Thymus (tissue), 14 donors: ENCODE measurements at places on chromosomes 5 and 9. TPM values are rescaled to one million over a fixed set of nuclear protein-coding genes. Genes with fewer than 3 reads are reported as not detected.

DNA sequence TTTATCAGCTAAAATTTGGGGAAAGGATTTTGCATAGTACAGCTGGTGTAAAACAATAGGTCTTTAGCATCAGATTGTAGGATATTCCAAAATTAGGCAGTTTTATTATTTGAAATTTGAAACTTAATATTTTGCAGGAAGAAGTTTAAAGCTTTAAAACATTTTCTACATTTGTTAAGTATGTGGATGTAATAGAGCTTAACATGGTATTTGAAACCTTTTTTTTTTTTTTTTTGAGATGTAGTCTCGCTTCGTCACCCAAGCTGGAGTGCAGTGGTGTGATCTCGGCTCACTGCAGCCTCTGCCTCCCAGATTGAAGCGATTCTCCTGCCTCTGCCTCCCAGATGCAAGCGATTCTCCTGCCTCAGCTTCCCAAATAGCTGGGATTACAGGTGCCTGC lies 2.9 kb downstream of the DENND4C start:
- DNase-seq = no peak
- peak overlapping the region; percentile 7 for H3K4me3 ChIP-seq
- no peaks in the 10 kb centered on the region for H3K27me3 ChIP-seq
- H3K36me3 ChIP-seq = no peaks in the 10 kb centered on the region
- peaks cover 8% of the 10 kb centered on the region for H3K4me1 ChIP-seq
- H3K27ac ChIP-seq = no peak overlapping the region

DNA sequence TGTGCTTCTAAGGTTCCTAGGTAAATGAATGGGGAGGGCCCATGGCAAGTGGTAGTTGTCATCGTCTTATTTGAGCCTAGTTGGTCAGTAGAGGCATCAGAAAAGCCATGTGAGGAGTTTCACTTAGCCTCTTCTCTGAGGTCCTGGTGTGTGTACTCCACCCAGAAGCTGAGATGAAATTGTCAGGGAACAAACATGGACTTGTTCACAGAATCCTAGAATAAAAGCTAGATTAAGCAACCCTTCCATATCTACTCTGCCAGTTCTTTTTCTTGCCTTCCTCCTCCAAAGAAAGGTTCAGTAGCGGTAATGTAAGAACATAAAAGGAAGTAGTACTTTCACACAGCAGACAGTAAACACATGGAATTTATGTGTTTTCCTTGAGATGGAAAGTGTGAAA lies 70.4 kb downstream of the ARHGAP26 start:
- peaks cover 2% of the 10 kb centered on the region for H3K4me1 ChIP-seq
- no peak for DNase-seq
- no peak overlapping the region for H3K4me3 ChIP-seq
- H3K36me3 ChIP-seq = no peaks in the 10 kb centered on the region
- no peak overlapping the region for H3K27ac ChIP-seq

DNA sequence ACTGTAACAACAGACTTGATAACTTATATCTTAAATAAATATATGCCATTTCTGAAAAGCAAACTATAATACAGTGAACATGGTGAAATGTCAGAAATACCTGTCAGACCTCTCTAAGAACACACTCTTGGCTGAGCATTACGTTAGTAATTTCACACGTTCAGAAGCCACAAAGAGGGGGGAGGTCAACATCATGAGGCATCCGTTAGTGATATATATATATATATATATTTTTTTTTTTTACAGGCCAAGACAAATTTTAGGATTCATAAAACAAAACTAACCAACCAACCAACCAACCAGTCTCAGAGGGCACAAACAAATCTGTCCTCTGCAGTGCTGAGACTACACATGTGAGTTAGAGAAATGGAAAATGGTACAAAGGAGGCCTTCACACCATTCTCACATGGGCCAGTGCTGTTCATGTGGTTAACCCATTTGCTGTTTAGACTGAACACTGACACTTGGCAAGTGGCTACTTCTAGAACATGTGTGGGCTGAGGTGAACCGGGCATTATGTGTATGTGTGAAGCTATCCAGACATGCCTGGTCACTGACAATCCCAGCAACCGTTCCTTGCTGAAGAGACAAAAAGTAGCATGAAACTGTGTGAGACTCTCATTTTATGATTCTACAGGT lies 54.5 kb downstream of the ELL2 start:
- DNase-seq = no peak
- H3K36me3 ChIP-seq = no peaks in the 10 kb centered on the region
- no peaks in the 10 kb centered on the region for H3K27me3 ChIP-seq
- H3K4me3 ChIP-seq = no peak overlapping the region
- H3K27ac ChIP-seq = no peak overlapping the region
- no peaks in the 10 kb centered on the region for H3K4me1 ChIP-seq

GRCh38 chr5:100780376-100780870 lies 122.7 kb downstream of the ST8SIA4 start:
- H3K4me1 ChIP-seq = peaks cover 11% of the 10 kb centered on the region
- DNase-seq = peak; percentile 18
- H3K36me3 ChIP-seq = peaks cover 2% of the 10 kb centered on the region
- no peak overlapping the region for H3K4me3 ChIP-seq

GRCh38 chr5:178287091-178287790 lies 54.6 kb upstream of the PHYKPL start:
- no peaks in the 10 kb centered on the region for H3K4me1 ChIP-seq
- H3K36me3 ChIP-seq = no peaks in the 10 kb centered on the region
- H3K27me3 ChIP-seq = no peaks in the 10 kb centered on the region
- H3K4me3 ChIP-seq = no peak overlapping the region

- no peaks in the 10 kb centered on the region for H3K36me3 ChIP-seq
- peaks cover 17% of the 10 kb centered on the region for H3K27me3 ChIP-seq
- no peak for DNase-seq
- H3K27ac ChIP-seq = no peak overlapping the region
- no peak overlapping the region for H3K4me3 ChIP-seq
- H3K4me1 ChIP-seq = no peaks in the 10 kb centered on the region
Measured at GRCh38 chr9:124473310-124473709, 23.1 kb downstream of the ADGRD2 start.

GRCh38 chr5:132069561-132069960 lies 4.0 kb upstream of the CSF2 start:
- no peak for DNase-seq
- no peaks in the 10 kb centered on the region for H3K4me1 ChIP-seq
- no peak overlapping the region for H3K4me3 ChIP-seq
- H3K27ac ChIP-seq = no peak overlapping the region

GRCh38 chr9:36922548-36922947 lies 111.5 kb downstream of the PAX5 start:
- no peak for DNase-seq
- no peak overlapping the region for H3K4me3 ChIP-seq
- H3K4me1 ChIP-seq = no peaks in the 10 kb centered on the region
- H3K36me3 ChIP-seq = no peaks in the 10 kb centered on the region

DNA sequence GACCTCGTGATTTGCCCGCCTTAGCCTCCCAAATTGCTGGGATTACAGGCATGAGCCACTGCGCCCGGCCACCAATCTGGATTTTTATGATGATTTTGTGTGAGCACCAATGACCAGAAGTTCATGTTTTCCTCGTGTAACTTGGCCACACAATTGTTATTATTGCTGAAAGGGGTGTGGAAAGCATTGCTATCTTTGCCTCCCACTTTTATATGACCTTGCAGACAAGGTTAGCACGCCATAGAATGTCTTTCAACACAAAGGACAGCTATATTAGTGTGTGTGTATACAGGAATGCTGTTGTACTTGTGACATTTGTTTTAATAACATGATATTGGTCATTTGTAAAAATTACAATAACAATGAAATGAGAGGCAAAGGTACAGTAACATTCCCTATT lies 155.0 kb upstream of the ERCC6L2 start:
- H3K27me3 ChIP-seq = no peaks in the 10 kb centered on the region
- no peaks in the 10 kb centered on the region for H3K36me3 ChIP-seq
- peaks cover 15% of the 10 kb centered on the region for H3K4me1 ChIP-seq
- H3K4me3 ChIP-seq = no peak overlapping the region
- DNase-seq = no peak
- no peak overlapping the region for H3K27ac ChIP-seq

DNA sequence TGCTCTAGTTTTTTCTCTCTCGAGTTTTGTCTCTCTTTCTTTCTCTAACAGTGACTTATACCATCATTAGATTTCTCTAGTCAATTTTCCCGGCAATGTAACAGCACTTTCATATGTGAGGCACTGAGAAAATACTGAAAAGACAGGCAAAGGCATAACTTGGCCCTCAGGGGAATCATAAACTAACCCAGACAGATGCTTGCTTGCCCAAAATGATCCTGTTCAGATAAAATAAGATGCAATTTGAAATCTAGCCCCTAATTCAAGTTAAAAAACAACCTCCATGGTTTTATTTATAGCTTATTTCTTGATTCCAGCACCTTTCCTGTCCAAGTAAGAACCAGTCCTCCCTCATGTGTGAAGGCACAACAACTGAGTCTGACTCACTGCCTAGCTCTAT lies 294.6 kb downstream of the GAS1 start:
- no peaks in the 10 kb centered on the region for H3K4me1 ChIP-seq
- H3K27ac ChIP-seq = no peak overlapping the region
- DNase-seq = no peak
- H3K27me3 ChIP-seq = no peaks in the 10 kb centered on the region
- H3K36me3 ChIP-seq = no peaks in the 10 kb centered on the region
- H3K4me3 ChIP-seq = no peak overlapping the region

DNA sequence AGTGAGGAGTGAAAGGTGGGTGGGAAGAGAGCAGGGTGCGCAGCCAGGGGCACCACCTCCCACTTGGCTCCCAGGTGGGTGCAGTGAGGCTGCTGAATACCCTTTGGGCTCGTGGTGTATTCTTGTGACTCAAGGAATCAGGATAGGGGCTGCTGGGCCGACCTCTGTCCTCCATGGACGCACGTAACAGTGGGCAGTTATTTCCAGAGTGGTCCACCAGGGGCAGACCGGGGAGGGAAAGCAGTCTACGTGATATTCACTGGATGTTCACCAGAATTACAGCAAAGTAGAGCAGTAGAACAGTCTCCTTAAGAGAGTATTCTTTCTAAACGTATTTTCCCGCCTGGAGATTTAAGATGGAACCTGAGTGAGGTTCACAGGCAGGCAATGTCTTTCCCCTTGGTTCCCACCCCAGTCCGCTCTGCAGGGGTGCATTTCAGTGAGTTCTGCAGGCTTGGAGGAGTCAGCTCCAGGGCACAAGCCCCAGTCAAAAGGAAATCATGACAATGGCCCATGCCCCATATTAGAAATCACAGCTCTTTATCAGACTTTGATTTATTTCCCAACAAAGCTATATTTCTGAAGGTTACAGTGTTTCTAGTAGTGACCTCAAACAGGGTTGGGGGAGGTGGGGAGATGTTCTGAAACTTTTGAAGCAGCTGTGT lies 88.7 kb downstream of the SYK start:
- H3K27ac ChIP-seq = no peak overlapping the region
- no peak overlapping the region for H3K4me3 ChIP-seq
- H3K36me3 ChIP-seq = peaks cover 63% of the 10 kb centered on the region
- no peak for DNase-seq

DNA sequence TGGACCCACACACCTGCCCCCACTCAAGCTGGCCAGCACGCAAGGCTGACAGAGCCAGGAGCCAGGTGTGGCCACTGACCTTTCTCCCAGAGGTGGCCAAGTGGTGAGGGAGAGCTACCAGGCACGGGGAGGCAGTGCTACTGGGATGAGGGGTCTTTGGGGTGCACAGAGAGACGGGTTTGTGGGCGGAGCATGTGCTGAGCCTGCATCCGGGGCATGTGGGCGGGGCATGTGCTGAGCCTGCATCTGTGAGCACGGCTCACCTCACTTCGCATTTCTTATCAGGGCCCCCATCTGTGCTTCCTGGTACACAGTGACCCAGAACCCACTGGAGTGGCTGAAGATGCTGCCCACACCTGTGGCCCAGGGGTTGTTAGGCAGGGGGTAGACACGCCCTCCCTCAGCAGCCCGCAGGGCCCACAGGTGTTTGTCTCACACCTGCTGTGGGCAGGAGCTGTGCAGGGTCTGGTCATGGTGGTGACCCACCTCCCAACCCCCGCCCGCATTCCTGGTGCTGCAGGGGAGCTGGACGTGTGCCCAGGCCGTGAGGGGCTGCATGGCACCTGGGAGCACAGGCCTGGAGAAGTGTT lies 21.5 kb downstream of the CCDC187 start:
- H3K4me3 ChIP-seq = no peak overlapping the region
- no peak overlapping the region for H3K27ac ChIP-seq
- H3K27me3 ChIP-seq = peaks cover 26% of the 10 kb centered on the region

DNA sequence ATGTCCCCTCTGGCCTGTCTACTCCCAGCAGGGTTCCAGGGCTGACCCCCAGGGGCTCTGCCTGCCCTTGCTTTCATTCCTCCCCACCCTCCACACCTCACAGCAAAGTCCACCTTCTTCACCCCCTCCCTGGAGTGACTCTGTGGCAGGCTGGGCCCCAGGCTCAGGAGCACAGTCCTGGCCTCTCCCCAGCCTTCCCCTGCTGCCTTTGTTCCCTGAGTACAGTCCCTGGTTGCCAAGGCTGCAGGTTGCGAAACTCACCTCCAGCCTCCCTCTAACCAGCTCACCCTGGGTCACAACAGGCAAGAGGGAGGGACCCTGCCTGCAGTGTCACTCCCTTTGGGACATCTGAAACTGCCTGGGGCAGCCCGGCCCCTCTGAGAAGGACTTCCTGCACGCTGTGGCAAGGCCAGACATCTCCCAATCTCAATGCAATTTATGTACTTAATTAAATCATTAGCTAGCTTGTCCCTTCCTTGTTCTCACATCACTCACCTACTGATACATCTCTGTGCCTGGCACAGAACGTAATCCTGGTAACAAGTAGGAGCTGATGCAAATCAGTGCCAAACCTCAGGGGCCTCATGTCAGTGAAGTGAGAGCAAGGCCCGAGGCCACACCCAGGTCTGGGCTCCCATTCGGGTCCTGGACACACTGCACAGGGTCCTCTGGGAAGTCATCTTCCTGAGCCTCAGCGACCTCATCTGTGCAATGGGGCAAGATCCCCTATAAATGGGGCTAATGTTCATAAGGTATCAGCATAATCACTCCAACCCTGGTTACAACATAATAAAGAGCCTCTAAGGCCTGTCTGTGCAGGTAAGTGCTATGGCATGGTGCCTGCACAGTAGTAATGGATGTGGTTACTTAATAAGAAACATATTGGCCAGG lies 27.3 kb upstream of the TRIM14 start:
- no peaks in the 10 kb centered on the region for H3K36me3 ChIP-seq
- no peaks in the 10 kb centered on the region for H3K27me3 ChIP-seq
- H3K4me1 ChIP-seq = peaks cover 3% of the 10 kb centered on the region
- H3K27ac ChIP-seq = peak overlapping the region; percentile 67
- H3K4me3 ChIP-seq = no peak overlapping the region
- DNase-seq = no peak

DNA sequence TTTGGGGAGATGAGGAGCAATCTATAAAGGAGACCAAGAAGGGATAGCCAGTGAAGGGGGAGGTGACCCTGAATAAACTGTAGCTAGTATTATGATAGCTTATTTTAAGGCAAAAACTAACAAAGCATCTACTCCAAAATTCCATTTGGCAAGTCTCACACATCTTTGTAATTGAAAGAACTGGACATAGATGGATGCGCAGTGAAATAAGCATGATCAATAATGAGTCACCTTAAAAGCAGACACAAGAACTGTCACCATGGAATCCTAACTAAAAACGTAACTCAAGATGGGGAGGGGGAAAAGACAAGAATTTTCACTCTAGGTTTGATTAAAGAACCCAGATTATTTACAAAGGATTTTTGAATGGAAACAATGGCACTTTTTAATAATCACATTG lies 164.5 kb downstream of the MED27 start:
- H3K4me1 ChIP-seq = no peaks in the 10 kb centered on the region
- no peak overlapping the region for H3K27ac ChIP-seq
- H3K36me3 ChIP-seq = no peaks in the 10 kb centered on the region
- DNase-seq = no peak
- H3K27me3 ChIP-seq = no peaks in the 10 kb centered on the region
- no peak overlapping the region for H3K4me3 ChIP-seq

ARL14EPL gene
- not detected for total RNA-seq

PCDHA11 gene
- total RNA-seq = 0.05 TPM

PTGS1 gene
- total RNA-seq = 1.9 TPM

PDE8B gene
- total RNA-seq = 0.38 TPM

CTXN3 gene
- total RNA-seq = not detected

HRH2 gene
- 4.2 TPM for total RNA-seq

SERF1B gene
- 45.8 TPM for total RNA-seq

DDX4 gene
- total RNA-seq = 0.57 TPM
